ENCODE measurements at places on chromosomes 12 and 14.

DNA sequence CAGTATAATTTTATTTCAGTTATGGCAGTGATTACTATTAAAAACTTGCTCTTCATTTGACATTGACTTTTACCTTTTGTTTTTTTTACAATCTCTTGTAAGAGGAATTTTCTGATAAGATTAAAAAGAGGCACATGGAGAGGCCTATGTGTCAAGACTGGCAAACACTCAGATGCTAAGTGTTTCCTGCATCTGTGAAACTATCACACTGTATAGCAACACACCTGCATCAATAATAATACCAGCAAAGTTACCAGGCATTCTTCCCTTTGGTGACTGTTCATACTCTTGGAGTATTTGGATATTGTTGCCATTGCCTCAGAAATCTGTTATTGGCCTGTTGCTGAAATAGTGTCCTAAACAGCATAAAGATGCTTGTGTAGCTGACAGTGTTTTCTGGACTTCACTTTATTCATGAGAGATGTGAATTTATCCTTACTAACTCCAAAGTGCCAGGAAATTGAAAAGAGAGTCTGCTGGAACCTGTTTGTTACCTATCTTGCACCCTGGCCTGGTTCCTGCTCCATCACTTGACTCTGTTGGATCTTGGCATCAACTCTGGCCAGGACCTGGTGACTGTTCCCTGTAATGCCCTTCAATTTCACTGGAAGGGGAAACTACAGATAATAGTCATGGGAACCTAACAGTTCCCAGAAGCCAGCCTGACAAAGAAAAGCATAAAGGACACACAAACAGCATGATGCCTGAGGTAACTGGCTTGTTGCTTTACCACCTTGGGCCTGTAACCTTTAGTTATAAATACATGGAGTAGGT, 19.8 kb downstream of the SLC16A7 start:
- DNase-seq, result no peak
- peaks cover 18% of the 10 kb centered on the region for H3K36me3 ChIP-seq
- H3K27ac ChIP-seq, result peak overlapping the region; percentile 46
- H3K4me3 ChIP-seq, result no peak overlapping the region
- H3K27me3 ChIP-seq, result no peaks in the 10 kb centered on the region

GRCh38 chr12:51888316-51889215, 663 bp downstream of the ANKRD33 start:
- no peak for DNase-seq
- no peak overlapping the region for H3K27ac ChIP-seq
- H3K36me3 ChIP-seq, result no peaks in the 10 kb centered on the region
- H3K4me3 ChIP-seq, result no peak overlapping the region
- H3K4me1 ChIP-seq, result peaks cover 12% of the 10 kb centered on the region

GRCh38 chr12:6538420-6539313, 4.3 kb downstream of the GAPDH start:
- peak overlapping the region; percentile 98 for H3K27ac ChIP-seq
- DNase-seq, result no peak
- peaks cover 48% of the 10 kb centered on the region for H3K4me1 ChIP-seq
- peaks cover 22% of the 10 kb centered on the region for H3K36me3 ChIP-seq
- H3K4me3 ChIP-seq, result no peak overlapping the region
- no peaks in the 10 kb centered on the region for H3K27me3 ChIP-seq

DNA sequence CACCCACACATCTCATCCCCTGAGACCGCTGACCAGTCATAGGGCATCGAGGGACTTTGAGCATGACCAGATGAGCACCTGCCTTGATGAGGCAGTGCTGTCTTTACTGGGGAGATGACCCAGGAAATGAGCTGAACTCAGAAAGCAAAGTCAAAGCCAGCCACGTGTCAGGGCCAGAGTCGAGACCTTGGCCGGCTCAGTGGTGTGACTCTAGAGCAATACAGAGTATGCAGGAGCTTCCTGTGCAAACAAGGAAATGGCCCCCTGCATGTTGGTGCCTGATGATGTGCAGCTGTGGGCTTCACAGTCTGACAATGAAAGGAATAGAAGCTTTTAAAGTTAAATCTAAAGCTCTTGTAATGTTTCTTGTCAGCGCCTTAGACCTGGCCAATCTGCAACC, 332.9 kb downstream of the PCNX1 start:
- H3K4me1 ChIP-seq, result no peaks in the 10 kb centered on the region
- DNase-seq, result no peak
- no peak overlapping the region for H3K4me3 ChIP-seq
- H3K27ac ChIP-seq, result no peak overlapping the region
- H3K36me3 ChIP-seq, result no peaks in the 10 kb centered on the region
- no peaks in the 10 kb centered on the region for H3K27me3 ChIP-seq

DNA sequence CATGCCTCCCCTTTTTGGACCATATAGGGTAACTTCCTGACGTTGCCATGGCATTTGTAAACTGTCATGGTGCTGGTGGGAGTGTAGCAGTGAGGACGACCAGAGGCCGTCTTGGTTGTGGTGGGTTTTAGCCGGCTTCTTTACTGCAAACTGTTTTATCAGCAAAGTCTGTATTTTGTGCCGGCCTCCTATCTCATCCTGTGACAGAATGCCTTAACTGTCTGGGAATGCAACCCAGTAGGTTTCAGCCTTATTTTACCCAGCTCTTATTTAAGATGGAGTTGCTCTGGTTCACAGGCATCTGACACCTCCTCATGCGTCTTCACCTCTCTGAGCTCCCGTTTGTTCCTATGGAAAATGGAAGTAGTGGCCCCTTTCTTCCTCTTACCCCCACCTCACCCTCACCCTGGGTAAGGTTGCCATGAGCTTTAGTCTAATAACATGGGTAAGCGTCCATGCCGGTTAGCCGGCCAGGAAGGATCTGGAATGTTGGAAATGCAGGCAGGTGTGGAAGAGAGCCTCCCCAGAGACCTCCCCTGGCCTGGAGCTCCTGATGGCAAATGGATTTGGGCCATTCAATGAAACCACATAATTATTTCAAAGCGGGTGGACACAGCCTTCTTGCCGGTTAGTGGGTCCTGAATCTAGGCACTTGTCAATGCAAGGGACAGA, 18.6 kb downstream of the HHIPL1 start:
- DNase-seq, result no peak
- no peak overlapping the region for H3K27ac ChIP-seq
- peaks cover 3% of the 10 kb centered on the region for H3K36me3 ChIP-seq
- no peaks in the 10 kb centered on the region for H3K27me3 ChIP-seq

- no peak overlapping the region for H3K27ac ChIP-seq
- peaks cover 26% of the 10 kb centered on the region for H3K4me1 ChIP-seq
- H3K27me3 ChIP-seq, result no peaks in the 10 kb centered on the region
- no peaks in the 10 kb centered on the region for H3K36me3 ChIP-seq
- DNase-seq, result peak; percentile 75
These were observed 17.7 kb upstream of the PGF start for GRCh38 chr14:74973003-74973653.

DNA sequence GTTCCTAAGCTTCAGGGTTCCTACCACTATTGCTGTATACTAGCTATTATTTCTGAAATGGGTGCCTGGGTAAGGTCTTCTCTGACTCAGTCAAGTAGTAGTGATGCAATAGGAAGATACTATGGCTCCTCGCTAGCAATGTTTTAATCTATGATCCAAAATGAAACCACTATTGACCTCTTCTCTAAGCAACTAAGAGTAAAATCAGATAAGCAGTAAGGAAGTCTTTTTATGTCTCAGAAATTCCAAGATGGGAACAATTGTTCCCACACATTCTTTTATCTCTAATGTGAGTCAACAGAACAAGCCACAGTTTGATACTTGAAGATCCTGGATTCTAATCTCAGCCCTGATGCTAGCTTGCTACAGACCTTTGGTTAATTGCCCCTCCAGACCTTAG, 45.1 kb downstream of the AREL1 start:
- peaks cover 57% of the 10 kb centered on the region for H3K36me3 ChIP-seq
- H3K27me3 ChIP-seq, result no peaks in the 10 kb centered on the region
- H3K27ac ChIP-seq, result no peak overlapping the region

DNA sequence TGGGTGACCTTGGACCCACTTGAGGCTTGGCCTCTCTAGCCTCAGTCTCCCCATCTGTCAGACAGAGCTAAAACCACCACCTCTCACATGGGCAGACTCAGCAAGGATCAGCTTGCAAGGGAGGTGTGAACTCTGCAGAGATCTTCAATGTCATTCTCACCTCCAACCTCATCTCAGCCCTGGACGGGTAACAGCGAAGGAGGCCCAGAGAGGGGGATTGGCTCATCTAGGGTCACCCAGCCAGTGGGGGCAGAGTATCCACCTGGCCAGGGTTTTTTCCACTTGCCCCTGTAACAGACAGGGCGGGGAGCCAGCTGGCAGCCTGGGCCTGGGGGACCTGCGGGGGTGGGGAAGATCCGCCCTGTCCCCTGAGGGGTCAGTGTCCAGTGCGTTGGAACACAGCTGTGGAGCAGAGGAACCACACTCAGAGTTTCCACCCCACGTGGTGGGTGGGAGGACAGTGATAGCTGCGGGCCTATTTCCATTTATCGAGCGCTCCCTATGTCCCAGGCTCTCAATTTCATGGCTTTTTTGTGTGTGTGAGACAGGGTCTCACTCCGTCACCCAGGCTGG, 27.4 kb downstream of the DTX1 start:
- no peaks in the 10 kb centered on the region for H3K4me1 ChIP-seq
- no peaks in the 10 kb centered on the region for H3K36me3 ChIP-seq
- no peak overlapping the region for H3K4me3 ChIP-seq
- no peak overlapping the region for H3K27ac ChIP-seq
- no peak for DNase-seq
- peaks cover 69% of the 10 kb centered on the region for H3K27me3 ChIP-seq

GRCh38 chr12:26721800-26722199, 111.2 kb downstream of the ITPR2 start:
- peaks cover 9% of the 10 kb centered on the region for H3K4me1 ChIP-seq
- no peaks in the 10 kb centered on the region for H3K27me3 ChIP-seq
- H3K27ac ChIP-seq, result no peak overlapping the region
- H3K4me3 ChIP-seq, result no peak overlapping the region

- no peak overlapping the region for H3K4me3 ChIP-seq
- no peaks in the 10 kb centered on the region for H3K27me3 ChIP-seq
- peak overlapping the region; percentile 68 for H3K27ac ChIP-seq
- H3K36me3 ChIP-seq, result no peaks in the 10 kb centered on the region
- peaks cover 28% of the 10 kb centered on the region for H3K4me1 ChIP-seq
- DNase-seq, result peak; percentile 89
These were observed 71.2 kb downstream of the VCPKMT start for GRCh38 chr14:50045039-50045711.

DNA sequence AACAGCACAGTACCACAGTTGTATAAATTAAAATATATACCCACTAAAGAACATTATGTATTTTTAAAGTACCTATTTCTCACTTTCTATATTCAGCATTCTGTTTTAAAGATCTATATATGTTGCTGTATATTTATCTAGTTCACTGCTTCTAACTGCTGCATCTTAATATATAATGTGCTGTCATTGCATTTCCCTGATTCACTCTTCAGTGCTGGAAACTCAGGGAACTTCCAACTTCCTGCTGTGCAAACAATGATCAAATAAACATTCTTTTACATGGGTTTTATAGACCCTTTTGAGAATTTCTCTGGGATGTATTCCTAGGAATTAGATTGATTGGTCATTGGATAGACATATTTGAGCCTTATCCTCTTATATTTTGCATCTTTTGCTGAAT, 379.1 kb downstream of the APAF1 start:
- no peaks in the 10 kb centered on the region for H3K4me1 ChIP-seq
- H3K36me3 ChIP-seq, result no peaks in the 10 kb centered on the region
- no peaks in the 10 kb centered on the region for H3K27me3 ChIP-seq
- no peak for DNase-seq

DNA sequence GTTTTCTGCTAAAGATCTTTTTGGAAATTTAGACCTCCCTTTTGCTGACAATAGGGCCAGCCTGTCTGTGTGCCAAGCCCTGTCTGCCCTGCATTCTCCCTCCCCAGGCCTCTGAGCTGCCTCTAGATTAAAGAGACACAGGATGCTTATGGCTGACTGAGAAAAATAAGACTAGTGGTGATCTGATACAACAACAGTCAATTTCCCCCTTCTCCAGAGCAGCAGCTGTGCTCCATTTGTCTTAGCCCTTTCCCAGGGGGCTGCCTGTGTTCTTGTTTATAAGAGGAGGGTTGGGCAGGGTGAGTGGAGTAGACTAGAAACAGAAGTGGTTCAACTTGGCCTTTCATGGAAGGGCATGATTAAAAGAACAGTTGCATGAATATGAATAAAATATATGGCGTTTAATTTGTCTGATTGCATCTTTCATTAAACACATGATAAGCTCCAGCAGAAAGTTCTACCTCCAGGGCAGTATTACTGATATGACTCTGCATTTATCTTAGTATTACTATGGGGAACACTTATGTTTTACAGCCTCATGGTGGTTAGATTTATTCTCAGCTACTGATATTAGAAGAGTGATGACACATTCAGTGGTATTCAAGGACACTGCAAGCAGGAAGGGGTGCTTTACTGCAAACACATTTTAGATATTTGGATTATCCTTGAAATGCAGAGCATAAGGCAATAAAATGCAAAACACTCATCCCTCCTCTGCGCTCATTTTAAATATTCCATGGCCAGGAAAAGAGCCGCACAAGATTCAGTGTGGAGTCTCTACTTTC, 150.2 kb upstream of the CLEC14A start:
- no peak for DNase-seq
- H3K27me3 ChIP-seq, result no peaks in the 10 kb centered on the region
- H3K27ac ChIP-seq, result peak overlapping the region; percentile 67
- H3K36me3 ChIP-seq, result no peaks in the 10 kb centered on the region
- peaks cover 24% of the 10 kb centered on the region for H3K4me1 ChIP-seq

- no peaks in the 10 kb centered on the region for H3K36me3 ChIP-seq
- no peak overlapping the region for H3K4me3 ChIP-seq
- no peak for DNase-seq
- no peak overlapping the region for H3K27ac ChIP-seq
- no peaks in the 10 kb centered on the region for H3K27me3 ChIP-seq
These were observed 64.5 kb downstream of the TESC start for GRCh38 chr12:117034701-117035151.

- H3K4me1 ChIP-seq, result no peaks in the 10 kb centered on the region
- H3K36me3 ChIP-seq, result no peaks in the 10 kb centered on the region
- no peak overlapping the region for H3K27ac ChIP-seq
- no peaks in the 10 kb centered on the region for H3K27me3 ChIP-seq
These were observed 56.1 kb downstream of the MAP1LC3B2 start for GRCh38 chr12:116615141-116615861.

DNA sequence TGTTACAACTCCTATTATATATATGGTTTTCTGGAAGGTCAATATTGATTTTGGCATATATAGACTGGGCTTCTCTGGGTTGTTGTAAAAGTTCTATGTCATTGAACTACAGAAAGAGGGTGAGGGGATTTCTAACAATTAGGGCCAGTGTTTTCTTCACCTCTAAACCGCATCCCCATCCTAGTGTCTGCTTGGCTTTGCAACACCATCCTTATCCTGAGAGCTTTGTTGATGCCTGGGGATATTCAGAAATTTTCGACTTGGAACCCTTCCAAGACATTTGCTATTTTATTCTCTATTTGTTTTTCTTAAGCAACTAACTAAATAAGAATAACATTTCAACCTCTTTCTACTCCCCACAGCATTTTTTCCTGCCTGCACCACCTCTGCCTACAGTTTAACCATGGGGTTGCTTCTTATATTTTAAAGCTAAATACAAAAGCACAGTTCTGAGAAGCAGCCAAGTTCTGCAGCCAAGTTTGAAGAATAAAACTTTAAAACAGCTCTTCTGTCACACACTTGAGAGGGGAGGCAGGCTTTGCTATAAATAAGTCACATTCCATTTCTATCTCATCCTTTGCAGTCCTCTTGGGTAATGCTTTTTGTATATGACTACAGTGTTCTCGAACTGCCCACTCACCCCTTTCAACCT, 53.4 kb downstream of the RGS6 start:
- H3K4me1 ChIP-seq, result no peaks in the 10 kb centered on the region
- peak overlapping the region; percentile 5 for H3K27ac ChIP-seq
- H3K27me3 ChIP-seq, result no peaks in the 10 kb centered on the region
- DNase-seq, result no peak
- no peak overlapping the region for H3K4me3 ChIP-seq
- no peaks in the 10 kb centered on the region for H3K36me3 ChIP-seq

- no peak for DNase-seq
- no peak overlapping the region for H3K27ac ChIP-seq
- H3K4me3 ChIP-seq, result no peak overlapping the region
These were observed 68.8 kb downstream of the SLC24A4 start for GRCh38 chr14:92391726-92392125.

Data from tibial artery (tissue), 4 donors.